CD4-positive, alpha-beta T cell treated with Interleukin-17A for 1 hour (primary cell): ENCODE measurements at places on chromosomes 11 and 22.

GRCh38 chr22:20656902-20657836 lies 116.7 kb upstream of the SERPIND1 start:
- no peak for DNase-seq

- DNase-seq: no peak
Observed at GRCh38 chr11:105297463-105297862, 157.9 kb upstream of the CARD18 start.

GRCh38 chr11:120326228-120326627 lies 1.1 kb downstream of the TLCD5 start:
- no peak for DNase-seq

DNA sequence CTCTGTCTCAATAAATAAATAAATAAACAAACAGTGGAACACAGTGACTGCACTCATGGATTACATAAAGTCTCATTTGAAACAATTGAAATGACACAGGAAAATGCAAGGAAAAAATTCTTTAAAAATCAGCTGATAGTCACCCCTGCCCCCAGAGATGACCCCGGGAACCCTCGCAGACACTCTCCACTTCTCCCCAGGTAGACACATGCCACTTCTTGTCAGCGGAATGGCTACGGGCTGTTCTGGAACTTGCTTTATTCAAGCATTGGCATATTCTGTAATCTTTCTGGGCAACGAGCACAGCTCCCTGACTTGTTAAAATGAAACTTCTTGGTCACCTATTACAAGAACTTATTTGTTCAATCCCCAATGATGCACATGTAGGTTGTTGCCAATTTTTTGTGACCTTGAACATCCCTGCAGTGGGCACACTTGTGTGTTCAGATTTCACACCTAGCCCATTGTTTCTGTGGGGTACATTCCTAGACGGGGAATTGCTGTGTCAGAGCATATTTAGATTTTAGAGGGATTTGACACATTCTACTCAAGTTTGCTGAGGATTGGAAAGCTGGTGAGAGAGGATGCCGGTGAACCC lies 32.8 kb downstream of the MYEOV start:
- DNase-seq: no peak

DNA sequence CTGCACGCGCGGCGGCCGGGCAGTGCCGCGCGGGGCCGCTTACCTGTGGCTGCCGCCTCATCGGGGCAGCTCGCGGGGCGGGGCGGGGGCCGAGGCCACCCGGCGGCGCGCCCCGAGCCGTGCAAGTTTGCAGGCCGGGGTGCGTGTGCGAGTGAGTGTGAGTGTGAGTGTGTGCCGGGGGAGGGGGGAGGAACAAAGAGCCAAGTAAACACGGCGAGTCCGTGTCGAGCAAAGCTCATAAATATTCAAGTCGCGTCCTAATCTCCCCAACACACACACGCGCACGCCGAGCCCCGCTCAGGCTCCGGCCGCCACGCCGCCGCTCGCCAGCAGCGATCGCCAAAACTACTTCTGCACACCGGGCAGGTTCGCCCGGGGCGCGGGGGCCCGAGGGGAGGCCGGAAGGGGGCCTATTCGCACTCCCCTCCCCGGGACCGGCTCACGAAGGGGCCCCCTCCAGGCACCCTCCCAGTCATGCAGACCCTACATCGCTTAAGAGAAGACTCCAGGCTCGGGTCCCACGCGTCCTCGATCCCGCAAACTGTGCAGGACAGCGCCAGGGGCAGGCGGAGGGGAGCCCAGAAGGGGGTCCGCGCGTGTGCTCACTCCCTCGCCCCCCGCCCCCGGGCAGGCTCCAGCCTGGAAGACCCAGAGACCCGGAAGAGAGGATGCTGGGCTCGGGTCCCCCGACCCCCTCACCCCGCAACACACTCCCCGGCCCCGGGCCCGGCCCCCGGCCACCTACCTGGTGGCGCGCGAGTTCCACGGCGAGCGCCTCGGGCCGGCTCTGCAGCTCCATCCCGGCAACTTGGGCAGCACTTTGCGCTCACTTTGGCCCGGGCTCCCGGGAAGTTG lies 827 bp downstream of the PHF21B start:
- DNase-seq: no peak

GRCh38 chr11:126304457-126305075 lies 706 bp downstream of the DCPS start:
- DNase-seq: no peak

DNA sequence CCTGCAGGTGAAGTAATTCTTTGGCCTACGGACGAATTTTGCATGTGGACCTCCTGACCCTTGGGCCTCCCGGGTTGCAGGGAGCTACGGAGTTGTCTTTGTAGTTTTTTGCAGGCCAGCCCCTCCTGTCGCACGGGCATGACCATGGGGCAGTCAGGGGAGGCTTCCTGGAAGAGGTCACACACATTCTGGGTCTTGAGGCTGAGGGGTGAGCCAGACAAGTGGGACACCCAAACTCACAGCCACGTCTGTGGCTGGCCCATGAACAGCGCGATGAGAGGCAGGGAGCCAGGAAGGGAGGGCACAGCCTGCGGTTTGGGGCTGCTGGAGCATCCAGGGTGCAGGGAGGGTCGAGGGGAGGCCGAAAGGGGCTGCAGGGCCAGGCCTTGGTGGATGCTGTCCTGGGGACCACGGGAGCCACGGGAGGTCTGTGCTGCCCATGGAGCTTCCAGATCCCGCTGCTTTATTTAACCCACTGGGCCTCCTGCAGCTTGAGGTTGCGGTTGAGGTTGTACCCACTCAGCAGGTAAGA lies 78.9 kb downstream of the FBLN1 start:
- no peak for DNase-seq
